ENCODE measurements at places on chromosomes 6 and 20. TPM values are rescaled to one million over a fixed set of nuclear protein-coding genes. Genes with fewer than 3 reads are reported as not detected.

GRCh38 chr20:47568019-47568418 is 66.3 kb downstream of the NCOA3 start:
- peak overlapping the region; percentile 34 for H3K4me3 ChIP-seq
- no peaks in the 10 kb centered on the region for H3K27me3 ChIP-seq
- peaks cover 2% of the 10 kb centered on the region for H3K36me3 ChIP-seq

DNA sequence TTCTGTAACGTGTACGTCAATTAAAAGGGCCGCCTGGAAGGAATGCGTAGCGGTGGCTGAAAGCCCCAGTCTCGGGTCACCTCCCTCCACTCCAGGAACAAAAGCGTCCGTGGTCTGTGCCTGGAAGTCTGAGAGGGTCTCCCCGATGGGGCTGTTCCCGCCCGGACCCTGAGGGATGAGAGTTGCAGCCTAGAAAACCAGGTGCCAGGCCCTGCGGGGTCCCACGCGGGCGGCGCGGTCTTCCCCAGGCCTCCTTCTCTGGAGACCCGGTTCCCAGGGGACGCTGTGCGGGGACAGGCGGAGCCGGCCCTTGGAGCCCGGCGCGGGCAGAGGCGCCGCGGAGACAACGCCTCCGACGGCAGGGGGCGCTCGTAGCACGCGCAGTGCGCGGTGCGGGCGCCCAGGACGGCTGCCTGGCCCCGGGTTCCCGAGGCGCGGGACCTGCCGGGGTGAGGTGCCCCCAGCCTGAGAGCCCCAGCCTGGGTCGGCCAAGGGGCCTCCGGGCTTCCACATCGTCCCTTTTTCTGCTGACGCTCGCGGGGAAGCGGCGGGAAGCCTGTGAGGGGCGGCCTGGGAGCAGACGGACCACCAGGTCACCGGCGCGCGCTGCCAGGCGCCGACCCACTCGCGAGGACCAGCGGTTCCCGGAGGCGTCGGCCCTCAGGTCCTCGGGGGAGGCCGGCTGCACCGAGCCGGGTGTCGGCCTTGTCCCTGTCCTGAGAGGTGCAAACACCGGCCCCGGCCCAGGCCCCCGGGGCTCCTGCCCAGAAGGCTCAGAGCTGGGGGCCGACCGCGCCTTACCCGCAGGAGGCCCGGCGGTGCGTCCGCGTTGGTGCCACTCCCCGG is 5.3 kb upstream of the FOXC1 start:
- H3K27ac ChIP-seq = no peak overlapping the region
- peaks cover 43% of the 10 kb centered on the region for H3K27me3 ChIP-seq
- DNase-seq = peak; percentile 99
- no peaks in the 10 kb centered on the region for H3K36me3 ChIP-seq
- peaks cover 25% of the 10 kb centered on the region for H3K4me1 ChIP-seq
- H3K4me3 ChIP-seq = peak overlapping the region; percentile 69

- no peak for DNase-seq
- no peaks in the 10 kb centered on the region for H3K36me3 ChIP-seq
- H3K27me3 ChIP-seq = peaks cover 22% of the 10 kb centered on the region
- H3K27ac ChIP-seq = no peak overlapping the region
- no peaks in the 10 kb centered on the region for H3K4me1 ChIP-seq
Observed at GRCh38 chr20:44133424-44133823, 53.6 kb downstream of the JPH2 start.

The CRIP3 gene
- 0.59 TPM for total RNA-seq

DNA sequence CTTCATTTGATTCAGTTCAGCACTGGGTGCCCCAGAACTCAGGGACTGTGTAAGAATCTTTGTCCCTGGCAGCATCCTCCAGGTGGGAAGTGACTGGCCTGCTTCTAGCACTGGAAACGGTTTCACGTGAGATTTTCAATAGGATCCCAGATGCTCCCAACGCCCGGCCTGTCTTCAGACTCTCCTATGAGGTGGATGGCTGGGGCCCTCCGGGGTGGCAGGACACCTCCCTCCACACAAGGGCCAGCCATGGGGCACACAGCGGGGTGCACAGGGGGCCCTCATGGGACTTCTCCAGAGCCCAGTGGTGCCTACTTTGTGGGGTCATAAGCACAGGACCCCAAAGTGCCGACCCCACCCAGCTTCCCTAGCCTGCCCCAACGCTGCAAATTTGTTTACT is 72.8 kb downstream of the SMOC2 start:
- H3K36me3 ChIP-seq = no peaks in the 10 kb centered on the region
- H3K4me1 ChIP-seq = no peaks in the 10 kb centered on the region
- DNase-seq = no peak
- H3K4me3 ChIP-seq = no peak overlapping the region
